ENCODE measurements at places on chromosomes 2 and 18. TPM values are rescaled to one million over a fixed set of nuclear protein-coding genes. Genes with fewer than 3 reads are reported as not detected.

FOXI3 gene
- total RNA-seq = 2.3 TPM

GRCh38 chr2:119174216-119174992 lies 15.9 kb upstream of the C1QL2 start:
- no peak overlapping the region for H3K4me3 ChIP-seq
- H3K4me1 ChIP-seq = no peaks in the 10 kb centered on the region
- no peak overlapping the region for H3K27ac ChIP-seq
- no peaks in the 10 kb centered on the region for H3K36me3 ChIP-seq

GRCh38 chr18:52481116-52481515 lies 141.1 kb downstream of the DCC start:
- no peaks in the 10 kb centered on the region for H3K36me3 ChIP-seq
- no peaks in the 10 kb centered on the region for H3K4me1 ChIP-seq
- no peak overlapping the region for H3K4me3 ChIP-seq
- no peak overlapping the region for H3K27ac ChIP-seq
- no peak for DNase-seq
- no peaks in the 10 kb centered on the region for H3K27me3 ChIP-seq

GRCh38 chr2:71699428-71699827 lies 246.1 kb downstream of the DYSF start:
- H3K4me1 ChIP-seq = peaks cover 16% of the 10 kb centered on the region
- H3K27me3 ChIP-seq = no peaks in the 10 kb centered on the region
- no peak overlapping the region for H3K27ac ChIP-seq
- DNase-seq = no peak
- no peaks in the 10 kb centered on the region for H3K36me3 ChIP-seq
